Sciatic nerve (tissue), 2 donors: ENCODE measurements at places on chromosomes 5 and 9.

DNA sequence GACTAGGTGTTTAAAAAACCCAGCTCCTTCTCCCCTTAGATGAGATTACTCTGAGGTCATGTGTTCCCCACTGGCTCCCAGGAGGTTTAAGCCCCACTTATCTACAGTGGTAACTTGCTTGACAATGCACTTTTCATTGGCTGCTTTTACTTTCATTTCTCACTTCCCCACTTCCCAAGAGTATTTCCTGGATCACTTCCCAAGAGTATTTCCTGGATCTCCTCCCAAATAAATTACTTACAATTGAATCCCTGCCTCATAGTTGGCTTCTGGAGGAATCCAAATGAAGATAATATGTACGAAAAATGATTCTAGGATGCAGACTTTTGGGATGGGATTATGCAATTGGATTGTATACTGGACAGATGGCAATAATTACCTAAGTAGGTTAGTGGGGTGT lies 47.1 kb upstream of the CHSY3 start:
- DNase-seq = no peak

DNA sequence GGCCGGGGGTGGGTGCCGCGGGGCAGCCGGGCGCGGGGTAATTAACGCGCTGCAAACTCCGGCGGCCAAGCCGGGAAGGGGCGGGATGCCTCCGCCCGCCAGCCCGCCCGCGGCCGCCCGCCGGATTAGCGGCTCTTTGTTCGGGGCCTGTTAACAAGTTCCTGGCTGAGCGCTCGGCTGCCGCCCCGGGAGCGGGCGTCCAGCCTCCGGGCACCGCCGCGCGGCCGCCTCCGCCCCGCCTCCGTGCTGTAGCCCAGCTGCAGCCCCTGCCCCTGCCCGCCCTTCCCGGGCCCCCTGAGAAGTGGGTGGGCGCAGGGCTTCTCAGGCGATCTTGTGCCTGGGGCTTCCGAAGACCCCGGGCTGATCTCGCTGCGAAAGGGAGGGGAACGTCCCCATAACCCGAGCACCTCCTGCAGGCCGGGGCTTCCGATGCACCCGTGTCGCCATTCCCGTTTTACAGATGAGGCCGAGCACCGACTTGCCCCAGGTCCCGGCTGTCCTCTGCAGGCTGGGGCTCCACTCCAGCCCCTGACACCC lies 7.5 kb downstream of the UNC5A start:
- DNase-seq = no peak

DNA sequence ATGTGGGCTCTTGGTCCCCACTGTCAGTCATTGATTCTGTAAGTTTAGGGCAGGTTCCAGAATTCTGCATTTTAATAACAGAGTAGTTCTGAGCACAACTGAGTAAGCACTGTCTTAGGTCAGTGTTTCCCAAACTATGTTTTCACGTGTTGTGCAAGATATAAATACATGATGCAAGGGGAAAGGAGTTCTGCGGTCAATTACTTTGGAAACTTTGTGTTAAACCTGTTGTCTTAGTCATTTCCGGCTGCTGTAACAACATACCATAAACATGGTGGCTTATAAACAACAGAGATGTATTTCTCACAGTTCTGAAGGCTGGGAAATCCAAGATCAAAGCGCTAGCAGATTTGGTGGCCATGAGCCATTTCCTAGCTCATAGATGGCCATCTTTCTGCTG lies 69.8 kb downstream of the EQTN start:
- no peak for DNase-seq

DNA sequence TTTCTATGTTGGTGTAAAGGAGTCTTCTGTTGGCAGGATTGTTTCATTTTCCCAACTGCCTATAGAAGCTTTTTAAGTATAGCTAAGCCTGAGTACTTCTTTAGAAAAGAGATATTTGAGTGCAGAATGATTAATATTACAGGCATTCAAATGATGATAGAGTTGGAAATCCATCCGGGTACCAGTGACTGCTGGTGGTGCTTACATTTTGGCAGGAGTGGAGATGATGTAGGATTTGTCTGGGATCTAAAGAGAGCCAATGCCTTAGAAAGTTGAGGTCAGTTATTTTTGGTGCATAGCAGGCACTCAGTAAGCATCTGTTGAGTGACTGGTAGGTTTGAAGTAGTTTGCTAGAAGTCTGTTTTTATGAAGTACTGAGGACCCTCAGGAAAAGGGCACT lies 433.5 kb downstream of the DMAC1 start:
- DNase-seq = no peak

- peak; percentile 80 for DNase-seq
Observed at GRCh38 chr9:119556129-119556875, 187.1 kb upstream of the BRINP1 start.

GRCh38 chr9:19568946-19569345 lies 160.1 kb downstream of the ACER2 start:
- no peak for DNase-seq

DNA sequence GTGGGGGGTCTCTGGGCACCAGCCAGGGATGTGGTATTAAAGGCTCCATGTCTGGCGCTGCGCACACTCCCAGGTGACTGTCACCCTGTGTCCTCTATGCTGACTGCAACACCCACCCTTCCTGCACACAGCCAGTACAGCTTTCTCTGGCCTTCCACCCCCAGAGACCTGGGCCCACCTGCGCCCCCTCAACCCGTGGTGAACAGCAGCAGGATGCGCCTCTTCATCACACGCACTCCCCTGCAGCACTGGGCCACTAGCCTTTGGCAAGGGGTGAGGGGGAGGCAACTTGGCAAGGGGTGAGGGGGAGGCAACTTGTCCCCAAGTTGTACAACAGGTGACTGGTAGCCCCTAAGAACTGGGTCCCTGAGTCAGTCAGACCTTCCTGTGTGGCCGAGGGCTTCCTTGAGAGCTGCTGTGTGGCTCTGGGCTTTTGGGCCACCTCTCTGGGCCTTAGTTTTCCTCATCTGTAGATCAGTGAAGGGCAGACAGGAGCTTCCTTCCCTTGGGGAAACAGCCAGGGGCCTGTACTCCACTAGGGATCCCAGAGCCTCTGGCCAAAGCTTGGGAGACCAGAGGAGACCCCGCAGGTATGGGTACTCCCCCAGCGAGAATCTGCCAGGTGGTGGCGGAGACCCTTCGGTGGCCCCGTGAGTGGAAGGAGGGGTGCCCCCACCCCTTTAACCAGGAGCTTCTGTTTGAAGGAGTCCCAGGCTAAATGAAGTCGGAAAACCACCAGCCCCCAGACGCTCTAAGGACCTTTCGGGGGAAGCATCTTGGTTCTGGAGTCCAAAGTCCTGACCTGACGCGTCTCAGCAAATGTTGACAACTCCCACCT lies 4.5 kb downstream of the CRAT start:
- DNase-seq = no peak

DNA sequence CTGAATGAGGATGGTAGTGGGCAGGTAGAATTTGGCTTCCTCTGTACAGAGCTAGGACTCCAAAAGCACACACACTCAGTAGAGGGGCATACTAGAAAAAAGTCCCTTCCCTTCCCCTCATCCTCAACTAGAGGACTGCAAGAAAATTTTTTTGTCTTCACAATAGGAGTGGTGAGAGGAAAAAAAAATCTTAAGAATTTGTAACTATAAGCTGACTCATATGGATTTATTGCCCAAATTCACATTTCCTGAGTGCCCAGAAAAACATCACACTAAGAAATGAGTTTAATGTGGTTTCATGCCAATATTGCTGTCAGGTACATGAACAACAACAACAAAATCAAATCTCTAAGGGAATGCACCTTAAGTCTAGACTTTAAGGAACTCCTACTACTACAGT lies 43.7 kb downstream of the RANBP6 start:
- no peak for DNase-seq

DNA sequence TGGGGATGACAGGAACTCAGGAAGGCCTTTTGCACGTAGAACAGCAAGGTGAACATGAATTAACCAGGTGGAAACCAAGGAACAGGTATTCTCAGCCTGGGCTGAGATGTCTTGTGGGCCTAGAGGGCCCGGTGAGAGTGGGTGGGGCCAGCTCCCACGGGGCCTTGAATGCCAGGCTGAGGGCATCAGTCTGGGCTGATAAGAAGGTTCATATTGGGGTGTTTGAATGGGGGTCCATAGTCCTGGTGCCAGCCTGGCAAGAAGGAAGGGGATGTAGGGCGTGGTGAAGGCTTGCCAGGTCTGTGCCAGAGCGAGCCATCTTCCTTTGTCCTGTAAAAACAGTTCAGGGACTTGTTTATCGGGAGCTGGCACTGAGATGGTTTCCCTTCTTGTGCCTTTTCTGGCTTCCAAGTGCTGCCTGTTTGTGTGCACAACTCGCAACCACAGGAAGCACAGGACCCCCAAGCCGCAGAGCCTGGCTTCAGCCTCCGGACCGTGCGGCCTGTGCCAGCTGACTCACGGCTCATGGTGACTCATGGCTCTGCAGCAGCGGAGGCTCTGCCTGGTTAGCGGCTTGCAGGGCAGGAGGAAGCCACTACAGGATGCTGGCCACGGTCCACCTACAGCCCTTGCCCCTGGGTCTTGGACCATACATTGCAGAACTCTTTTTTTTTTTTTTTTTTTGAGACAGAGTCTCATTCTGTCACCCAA lies 2.4 kb downstream of the CARD19 start:
- peak; percentile 91 for DNase-seq

DNA sequence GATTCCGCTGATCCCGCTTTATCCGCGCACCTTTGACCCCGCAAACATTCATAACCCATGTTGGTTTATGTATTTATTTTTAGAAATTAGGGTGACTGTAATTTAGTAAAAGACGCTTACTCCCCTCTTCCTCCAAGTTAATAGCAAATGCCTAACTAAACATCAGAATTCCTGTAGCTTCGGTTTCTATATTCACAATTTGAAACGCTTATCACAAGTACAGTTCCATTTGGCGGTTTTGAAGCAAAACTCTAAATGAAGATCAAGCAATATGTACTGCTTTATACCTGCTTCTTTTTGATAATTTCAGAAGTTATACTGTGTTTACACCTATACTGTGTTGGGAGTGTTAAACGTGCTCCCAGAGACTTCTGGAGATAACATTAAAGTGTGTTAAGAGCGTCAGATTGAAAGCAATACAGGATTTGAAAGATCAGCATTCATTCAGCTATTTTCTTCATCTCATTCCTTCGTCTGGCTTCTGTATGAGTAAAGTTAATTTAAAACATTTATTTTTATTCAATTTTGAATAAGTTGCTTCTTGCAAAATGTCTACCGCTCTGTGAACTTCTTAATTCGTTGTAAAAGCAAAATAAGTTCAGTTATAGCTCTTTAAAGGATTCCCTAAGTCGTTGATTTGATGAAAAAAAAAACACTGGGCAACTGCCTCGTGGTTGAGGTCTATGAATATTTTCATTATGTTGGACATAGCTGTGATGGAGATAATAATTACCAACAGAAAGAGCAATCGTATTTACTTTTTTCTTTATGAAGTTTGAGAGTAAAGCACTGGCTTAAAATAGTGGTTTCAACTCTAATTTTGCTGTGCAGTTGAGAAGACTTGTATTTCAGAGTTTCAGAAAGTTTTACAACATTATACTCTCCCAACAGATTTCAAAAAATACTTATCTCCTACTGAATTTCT lies 2.5 kb downstream of the PRDM6 start:
- no peak for DNase-seq

DNA sequence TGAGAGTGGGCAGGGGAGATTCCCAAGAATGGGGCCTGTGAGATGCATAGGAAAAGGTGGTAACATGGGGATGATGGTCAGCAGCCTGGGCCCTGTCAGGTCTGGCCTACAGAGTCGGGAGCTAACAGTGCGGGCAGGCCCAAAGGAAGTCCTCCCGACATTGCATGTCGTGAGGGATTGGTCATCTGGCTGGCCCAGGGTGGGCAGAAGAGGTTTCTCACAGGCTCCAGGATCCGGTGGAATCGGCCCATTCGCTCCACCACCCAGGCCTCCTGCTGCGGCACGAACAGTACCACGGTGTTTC lies 514 bp downstream of the STOML2 start:
- DNase-seq = no peak

DNA sequence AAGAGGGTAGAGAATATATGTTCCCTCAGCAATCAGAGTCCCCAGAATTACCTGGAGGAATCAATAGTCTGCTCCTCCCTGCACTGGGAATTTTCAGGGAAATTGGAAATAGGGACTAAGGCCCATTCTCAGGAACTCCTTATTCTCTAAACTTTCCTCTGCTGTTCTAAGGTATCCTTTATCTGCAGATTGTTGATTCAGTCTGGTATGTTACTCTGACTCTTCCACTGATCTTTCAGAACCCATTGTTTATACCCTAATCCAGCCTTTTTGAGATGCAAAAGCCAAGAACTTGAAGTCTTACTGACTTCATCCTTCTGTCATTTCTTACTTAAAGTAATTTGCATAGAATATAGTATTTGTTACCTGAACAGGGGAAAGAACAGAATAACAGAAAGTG lies 143.5 kb upstream of the PPP1R2B start:
- no peak for DNase-seq

DNA sequence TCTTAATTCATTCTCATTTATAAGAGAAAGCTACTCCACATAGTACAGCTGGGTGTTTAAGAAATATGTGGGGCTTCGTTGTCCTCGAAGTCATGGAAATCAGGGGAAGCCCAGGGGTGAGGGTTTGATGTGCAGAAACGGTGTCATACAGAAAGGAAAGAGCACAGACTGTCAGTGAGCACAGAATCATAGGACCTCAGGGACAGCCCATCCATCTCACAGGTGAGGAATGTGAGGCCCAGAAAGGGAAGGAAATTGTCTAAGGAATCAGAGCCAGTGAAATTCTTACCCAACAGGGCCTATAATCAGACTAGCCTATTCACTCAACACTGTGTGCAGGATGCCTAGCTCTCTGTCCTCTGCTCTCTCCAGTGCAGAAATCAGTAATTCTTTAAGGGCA lies 535.6 kb downstream of the SPOCK1 start:
- DNase-seq = no peak

- DNase-seq = no peak
Observed at GRCh38 chr9:72043576-72043975, 16.8 kb downstream of the C9orf57 start.

- DNase-seq = no peak
Observed at GRCh38 chr5:38515646-38516045, 40.8 kb downstream of the LIFR start.

GRCh38 chr9:19618816-19619215 lies 170.0 kb downstream of the SLC24A2 start:
- no peak for DNase-seq

DNA sequence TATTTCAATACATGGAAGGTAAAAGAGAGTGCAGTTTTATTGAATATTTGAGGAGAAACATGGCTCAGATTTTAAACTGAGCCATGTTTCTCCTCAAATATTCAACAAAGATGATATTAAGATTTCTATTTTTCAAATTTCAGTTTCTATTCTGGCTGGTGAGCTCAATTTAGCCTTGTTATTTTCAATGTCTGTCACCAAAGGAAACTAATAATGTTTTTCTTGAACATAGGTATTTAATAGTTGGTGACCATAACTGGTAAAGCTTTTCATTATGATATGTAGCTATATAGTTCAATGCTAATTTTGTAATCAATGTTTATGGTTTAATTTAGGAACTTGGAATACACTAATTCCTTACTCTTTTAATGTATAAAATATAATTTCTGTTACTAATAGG lies 177.4 kb downstream of the FER start:
- DNase-seq = no peak

DNA sequence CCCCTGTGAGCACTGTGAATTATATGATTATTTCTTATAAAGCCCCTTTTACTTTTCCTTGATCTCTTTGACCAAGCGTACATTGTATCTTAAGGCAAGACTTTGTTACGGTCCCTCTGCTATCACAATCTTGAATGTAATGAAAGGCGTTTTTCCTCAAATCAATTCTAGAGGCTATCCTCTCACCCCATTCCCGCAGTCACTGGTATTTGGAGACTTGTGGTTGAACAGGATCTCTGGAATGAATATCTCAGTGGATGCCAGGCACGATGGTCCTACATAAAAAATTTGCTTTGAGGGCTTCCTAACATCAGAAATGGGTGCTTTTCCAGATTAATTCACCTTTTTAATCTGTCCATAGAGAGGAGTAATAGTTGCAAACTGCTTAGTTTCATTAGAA lies 151.4 kb upstream of the PAPPA start:
- DNase-seq = no peak
